ENCODE measurements at places on chromosomes 5 and 9.

GRCh38 chr5:14355391-14355790, 212.2 kb downstream of the TRIO start:
- DNase-seq, result no peak

DNA sequence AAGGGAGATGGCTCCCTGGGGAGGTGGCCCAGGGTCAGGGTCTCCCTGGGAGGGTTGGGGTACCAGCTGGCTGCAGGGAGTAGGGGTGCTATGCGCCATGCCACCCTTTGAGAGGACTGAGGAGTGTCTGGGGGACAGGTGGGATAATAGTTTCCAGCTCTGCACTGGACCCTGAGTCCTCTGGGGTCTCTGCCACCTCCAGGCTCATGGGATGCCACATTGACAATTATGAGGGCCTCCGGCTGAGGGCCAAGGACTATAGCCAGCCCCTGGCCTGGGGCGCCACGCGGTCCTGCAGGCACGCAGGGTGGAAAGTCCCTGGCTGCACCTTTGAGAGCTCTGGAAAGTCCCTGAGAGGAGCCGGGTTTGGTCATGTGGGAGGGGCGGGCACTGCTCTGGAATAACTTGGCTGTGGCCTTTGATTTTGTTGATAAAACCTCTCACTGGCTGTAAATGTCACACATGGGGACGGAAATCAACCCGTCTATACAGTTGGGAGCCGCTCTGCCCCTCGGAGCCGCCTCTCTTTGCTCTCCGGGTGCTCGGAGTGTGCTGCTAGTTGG, 16.0 kb downstream of the TRAF2 start:
- no peak for DNase-seq

GRCh38 chr9:122179690-122180074, 20.0 kb downstream of the MORN5 start:
- no peak for DNase-seq

DNA sequence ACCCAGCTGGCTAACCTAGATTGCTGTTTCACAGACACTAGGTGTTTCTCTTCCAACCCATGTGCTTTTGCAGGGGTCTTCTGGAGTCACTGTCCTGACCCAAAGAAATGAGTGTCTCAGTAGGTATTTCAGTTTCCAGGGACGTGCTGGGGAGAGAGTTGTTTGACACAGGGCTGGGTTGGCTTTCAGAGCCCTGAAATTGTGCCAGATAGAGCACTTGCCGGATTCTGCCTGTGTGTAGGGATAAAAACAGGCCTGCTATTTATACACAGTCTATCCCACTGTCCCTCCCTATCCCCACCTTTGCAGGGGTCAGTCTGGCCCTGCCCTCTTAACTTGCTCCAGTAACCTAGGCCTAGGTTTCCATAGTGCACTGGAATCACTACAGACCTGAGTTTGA, 957 bp upstream of the HBEGF start:
- no peak for DNase-seq

GRCh38 chr9:22142671-22143070, 133.6 kb upstream of the CDKN2B start:
- no peak for DNase-seq

- DNase-seq, result no peak
Measured at GRCh38 chr5:166582416-166582815, 1709.0 kb upstream of the WWC1 start.
